ENCODE measurements at places on chromosomes 3 and 15. TPM values are rescaled to one million over a fixed set of nuclear protein-coding genes. Genes with fewer than 3 reads are reported as not detected.

Gene FOXB1
- not detected for total RNA-seq

Gene SNRK
- total RNA-seq: 23.1 TPM

DNA sequence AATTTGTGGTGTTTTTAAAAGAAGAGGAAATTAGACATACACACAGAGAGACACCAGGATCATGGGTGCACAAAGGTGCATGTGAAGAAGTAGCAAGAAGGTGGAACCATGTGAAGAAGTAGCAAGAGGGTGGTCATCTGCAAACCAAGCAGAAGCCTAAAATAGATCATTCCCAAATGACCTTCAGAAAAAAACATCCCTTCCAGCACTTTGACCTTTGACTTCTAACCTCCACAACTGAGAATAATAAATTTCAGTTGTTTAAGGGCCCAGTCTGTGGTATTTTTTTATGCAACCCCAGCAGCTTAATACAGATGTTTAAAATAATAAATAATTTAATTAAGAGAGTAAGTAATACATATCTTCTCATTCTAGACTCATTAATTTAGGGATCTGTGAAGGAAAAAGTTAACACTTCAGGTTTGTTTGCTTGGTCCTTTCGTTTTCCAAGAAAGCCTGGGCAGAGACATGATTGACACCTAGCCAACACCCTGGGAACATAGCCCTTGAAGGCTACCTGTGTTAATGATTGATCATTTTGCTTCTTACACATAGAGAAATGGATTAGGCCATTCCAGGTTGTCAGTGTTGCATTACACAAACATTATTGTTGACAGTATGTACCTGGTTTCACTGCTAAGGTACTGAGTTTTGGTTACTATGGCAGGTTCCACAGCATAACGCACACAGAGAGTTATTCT, 1331.2 kb upstream of the GBE1 start:
- H3K27ac ChIP-seq: no peak overlapping the region
- no peaks in the 10 kb centered on the region for H3K4me1 ChIP-seq

Gene CHST13
- total RNA-seq: 17.0 TPM

DNA sequence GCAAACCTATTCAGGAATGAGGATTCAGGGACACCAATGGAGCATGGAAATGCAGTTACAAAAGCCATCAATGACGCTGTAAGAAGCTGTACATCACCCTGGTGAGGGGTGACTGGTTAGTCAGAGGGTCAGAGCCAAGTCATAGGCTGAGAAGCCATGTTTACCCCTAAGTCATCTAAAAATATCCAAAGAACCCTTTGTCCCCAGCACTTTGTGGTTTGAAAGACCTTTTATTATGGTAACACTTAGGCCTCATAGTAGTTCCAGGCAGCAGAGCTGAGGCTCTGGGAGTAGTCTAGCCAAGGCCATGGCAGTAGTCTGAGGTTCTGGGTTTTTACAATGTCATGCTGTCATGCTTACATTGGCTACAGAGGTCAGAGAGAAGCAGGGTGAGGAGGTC, 131.2 kb downstream of the CTNNB1 start:
- H3K27me3 ChIP-seq: no peaks in the 10 kb centered on the region
- no peak overlapping the region for H3K27ac ChIP-seq
- H3K36me3 ChIP-seq: no peaks in the 10 kb centered on the region

DNA sequence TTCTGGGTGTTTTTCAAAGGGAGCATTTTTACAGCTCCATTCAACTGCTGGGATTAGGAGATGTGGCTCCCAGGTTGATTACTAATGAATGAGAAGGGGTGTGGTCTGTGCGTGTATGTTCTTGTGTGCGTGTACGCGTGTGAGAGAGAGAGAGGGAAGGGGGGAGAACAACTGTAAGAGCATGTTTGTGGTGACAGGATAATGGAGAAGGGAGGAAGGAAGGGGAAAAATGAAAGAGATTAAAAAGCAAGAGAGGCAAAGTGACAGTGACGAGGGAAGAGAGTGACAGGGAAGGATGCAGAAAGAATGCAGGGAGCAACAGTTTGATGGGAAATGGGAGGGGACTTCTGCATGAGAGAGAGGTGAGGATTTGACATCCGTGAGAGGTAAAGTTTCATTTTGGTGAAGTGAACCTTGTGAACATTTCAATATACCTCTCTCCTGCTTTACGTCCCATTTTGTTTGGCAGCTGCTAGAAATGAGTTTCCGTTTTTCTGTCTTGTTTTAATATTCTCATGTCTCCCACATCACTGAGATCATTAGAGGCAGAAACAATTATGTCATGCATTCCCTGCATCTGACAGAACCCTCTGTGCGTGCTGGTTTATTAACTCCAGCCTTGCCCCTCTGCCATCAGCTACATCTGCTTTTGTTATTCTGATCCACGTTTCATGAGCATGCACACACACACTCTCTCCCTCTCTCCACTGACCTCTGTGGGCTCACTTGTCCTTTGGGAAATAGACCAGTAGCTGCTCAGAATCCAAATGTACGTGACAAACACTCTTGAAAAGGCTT, 161.6 kb downstream of the GAP43 start:
- H3K36me3 ChIP-seq: no peaks in the 10 kb centered on the region
- H3K4me3 ChIP-seq: peak overlapping the region; percentile 6
- peak overlapping the region; percentile 74 for H3K27ac ChIP-seq
- H3K27me3 ChIP-seq: no peaks in the 10 kb centered on the region

DNA sequence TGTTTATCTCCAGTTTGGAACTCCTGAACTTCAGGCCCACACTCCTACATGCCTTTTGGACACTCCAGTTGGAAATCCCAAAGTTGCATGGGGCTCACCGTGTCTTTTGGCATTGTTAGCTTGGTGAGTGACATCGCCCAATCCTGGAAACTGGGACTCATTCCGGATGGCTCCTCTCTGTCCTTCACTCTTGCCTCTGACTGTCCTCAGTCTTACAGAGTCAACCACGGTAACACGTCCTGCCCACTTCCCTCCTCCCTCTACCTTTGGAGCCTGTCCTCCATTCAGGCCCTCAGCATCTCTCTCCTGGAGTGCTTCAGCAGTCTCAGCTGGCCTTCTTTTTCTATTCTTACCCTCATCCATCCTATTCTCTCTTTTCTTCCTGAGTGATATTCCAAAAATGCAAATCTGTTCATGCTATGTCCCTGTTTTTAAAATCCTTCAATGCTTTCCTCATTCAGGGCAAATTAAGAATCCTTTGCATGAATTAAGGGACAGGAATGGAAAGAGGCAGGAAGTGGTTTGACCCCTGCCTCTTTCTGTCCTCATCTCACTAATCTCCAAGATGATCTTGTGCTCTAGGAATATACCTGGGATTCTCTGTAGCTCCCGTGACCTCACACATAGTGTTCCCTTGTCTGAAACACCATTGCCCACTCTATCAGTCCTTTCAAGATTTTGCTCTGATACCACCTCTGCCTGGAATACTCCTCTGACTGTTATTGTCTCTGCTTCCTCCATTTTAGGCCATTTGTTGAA, 42.5 kb downstream of the LPP start:
- H3K27ac ChIP-seq: peak overlapping the region; percentile 76
- H3K4me1 ChIP-seq: no peaks in the 10 kb centered on the region
- H3K36me3 ChIP-seq: no peaks in the 10 kb centered on the region
- H3K4me3 ChIP-seq: no peak overlapping the region
- no peak for DNase-seq

DNA sequence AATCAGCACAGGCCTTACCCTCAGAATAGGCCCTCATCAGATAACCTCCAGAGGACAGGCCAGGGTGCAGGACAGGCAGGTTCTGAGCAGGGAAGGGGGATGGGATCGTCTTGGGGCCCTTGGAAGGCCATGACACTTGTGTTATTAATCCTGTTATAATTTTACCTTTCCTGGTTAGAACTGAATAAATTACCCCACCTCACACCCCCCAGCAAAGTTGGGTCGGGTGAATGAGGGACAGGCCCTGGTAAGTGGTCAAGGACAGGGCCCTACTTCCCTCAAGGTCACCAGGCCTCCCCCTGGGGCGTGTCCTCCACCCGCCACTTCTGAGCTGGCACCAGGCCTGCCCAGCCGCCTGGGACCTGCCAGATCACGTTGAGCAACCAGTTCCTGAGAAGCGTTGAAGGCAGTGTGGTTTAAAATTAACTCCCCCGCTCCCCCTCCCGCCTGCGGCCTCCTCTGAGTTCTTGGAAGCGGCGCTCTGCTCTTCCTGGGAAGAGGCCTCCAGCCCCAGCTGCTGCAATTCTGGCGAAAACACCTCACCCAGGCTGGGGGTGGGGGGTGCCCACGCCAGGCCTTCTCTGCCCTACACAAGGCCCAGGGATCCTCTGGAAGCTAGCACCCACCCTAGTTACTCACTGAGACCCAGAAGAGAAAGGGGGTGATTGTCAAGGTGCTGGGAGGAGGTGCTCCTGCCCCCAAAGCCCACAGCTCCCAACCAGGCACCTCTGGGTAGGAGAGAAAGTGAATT, 10.6 kb downstream of the CISH start:
- no peaks in the 10 kb centered on the region for H3K36me3 ChIP-seq
- no peaks in the 10 kb centered on the region for H3K27me3 ChIP-seq
- H3K27ac ChIP-seq: peak overlapping the region; percentile 98
- no peak overlapping the region for H3K4me3 ChIP-seq
- H3K4me1 ChIP-seq: peaks cover 37% of the 10 kb centered on the region
- peak; percentile 87 for DNase-seq

DNA sequence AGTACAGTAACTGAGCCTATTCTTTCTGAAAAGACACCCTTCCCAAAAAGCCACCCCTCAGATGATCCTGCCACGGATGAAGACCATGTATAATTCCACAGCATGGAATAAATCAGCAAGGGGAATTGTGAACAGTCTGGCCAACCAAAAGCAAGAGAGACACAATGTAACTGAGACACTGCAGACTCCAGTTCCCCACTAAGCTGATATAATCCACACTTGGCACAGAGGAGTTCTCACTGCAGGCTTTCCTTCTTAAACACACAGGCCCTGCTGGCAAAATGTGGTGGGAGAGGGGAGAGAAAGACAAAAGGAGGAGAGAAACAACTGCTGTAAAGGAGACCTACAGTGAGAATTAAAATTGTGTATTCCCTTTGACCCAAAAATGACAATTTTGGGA, 12.7 kb downstream of the GPR156 start:
- H3K4me1 ChIP-seq: no peaks in the 10 kb centered on the region
- no peak overlapping the region for H3K4me3 ChIP-seq
- no peak for DNase-seq

Gene PRSS50
- not detected for total RNA-seq

- no peaks in the 10 kb centered on the region for H3K36me3 ChIP-seq
- DNase-seq: no peak
- no peaks in the 10 kb centered on the region for H3K27me3 ChIP-seq
- peak overlapping the region; percentile 34 for H3K27ac ChIP-seq
- H3K4me1 ChIP-seq: no peaks in the 10 kb centered on the region
Observed at GRCh38 chr3:196736670-196737374, 2.8 kb upstream of the PAK2 start.

All from Caco-2 (cell line).